ENCODE measurements at places on chromosomes 11 and 22.

DNA sequence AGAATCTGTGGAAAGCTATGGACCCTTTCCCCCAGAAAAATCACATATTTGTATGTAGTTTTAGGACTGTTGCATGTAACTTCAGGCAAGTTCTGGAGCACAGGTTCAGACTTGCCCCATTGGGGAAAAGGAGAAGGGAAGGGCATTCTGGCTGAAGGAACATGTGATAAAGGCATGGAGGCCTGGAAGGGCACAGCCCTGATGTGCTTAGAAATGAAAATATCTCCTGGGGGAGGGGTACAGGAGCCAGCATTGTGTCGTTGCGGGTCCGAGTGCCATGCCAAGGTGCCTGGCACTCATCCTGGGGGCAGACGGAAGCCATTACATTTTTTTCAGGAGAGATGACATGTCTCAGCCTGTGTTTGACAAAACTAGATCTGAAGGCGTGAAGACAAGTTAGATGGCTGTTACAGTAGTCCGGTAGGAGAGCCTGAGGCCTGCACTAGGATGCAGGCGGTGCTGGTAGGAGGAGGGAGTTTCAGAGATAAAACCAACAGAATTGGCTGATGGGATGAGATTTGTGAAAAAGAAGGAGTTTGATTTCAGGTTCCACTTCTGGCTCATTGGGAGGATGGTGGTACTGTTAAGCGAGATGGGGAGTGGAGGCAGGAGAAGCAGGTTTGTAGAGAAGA lies 96.9 kb downstream of the TEAD1 start:
- no peak for DNase-seq

DNA sequence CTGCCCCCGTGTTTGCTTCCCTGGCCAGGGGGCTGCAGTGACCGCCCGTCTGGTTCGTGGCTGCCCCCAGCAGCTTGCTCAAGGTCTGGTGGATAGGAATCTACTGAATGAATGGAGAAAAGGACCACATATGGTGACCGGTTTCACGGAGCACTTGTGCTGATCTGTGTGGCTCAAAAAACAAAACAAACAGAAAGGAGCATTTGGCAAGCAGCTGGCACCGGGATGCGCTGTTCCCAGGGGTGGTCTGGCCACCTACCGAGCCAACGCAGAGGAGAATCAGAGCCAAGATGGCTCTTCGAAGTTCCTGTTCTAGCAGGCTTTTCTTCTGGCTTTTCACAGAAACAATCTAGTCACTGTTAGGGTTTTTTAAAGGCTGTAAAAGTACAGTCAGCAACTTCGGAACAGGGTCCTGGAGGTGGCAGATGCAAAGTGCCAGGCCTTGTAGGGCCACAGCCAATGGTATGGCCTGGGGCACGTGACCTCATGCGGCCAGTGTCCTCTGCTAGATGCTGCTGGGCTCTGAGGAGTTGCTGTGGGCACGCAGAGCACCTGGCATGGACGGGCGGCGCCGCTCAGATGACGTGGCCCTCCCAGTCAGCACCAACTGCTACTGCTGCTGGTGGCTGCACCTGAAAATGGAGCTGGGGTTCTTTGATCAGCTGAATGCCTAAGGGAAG lies 27.3 kb upstream of the PACSIN2 start:
- DNase-seq, result no peak

DNA sequence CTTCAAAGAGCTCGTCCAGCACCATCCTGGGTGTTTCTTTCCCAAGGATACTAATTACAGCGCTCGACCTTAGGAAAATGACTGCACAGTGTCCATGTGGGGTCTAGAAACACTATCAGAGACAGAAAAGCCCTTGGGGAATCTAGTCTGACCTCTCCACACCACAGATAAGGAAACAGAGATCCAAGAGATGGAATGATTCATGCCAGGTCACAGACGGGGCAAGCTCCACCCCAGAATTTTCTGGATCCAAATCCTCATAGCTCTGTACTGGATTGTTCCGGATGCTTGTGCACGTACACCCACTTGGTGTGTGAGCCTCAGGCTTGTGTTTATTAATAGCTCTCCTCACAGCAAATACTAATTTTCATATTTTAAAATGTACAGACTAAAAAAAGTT lies 11.3 kb downstream of the ABTB2 start:
- no peak for DNase-seq

DNA sequence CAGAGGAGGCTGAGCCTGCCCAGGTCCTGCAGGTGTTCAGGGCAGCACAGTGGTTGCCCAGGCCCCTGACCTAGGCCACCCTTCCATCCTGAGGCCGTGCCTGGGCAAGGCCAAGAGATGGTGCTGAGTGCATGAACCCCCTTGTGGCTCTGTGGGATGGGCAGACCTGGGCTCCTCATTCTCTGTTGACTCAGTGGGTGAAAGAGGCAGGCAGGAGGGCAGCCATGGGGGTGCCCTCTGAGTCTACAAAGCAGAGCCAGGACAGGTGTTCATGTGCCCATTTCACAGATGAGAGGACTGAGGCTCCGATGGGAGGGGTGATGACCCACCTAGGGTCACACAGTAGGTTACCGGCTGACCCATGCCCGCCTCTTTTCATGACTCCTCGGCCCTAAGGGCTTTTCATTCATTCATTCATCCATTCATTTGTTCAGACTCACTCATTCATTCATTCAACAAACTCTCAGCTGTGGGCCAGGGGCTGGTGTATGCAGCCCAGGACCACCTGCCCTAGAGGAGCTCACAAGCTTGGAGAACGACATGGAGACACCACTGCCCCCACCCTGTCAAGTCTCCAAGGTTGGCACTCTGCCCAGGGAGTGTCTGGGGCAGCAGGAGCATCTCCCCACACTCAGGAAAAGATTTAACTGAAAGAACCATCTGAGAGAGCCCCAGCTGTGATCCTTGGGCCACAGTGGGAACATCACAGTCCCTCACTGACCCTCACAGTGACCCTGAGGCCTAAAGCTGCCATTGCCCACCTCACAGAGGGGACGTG lies 40.5 kb downstream of the IGLL5 start:
- DNase-seq, result no peak

Measured in stimulated activated CD8-positive, alpha-beta memory T cell treated with anti-CD3 and anti-CD28 coated beads, Interleukin-15, amount 100 ng/mL, for 24 hours (primary cell).